ENCODE measurements at places on chromosomes 6 and 20.

GRCh38 chr6:64081453-64081852 is 445.9 kb downstream of the PHF3 start:
- no peak for DNase-seq

- DNase-seq, result no peak
Measured at GRCh38 chr6:17178754-17179529, 77.1 kb downstream of the STMND1 start.

- no peak for DNase-seq
Measured at GRCh38 chr6:49142421-49143151, 320.5 kb downstream of the MMUT start.

- no peak for DNase-seq
Measured at GRCh38 chr20:25525867-25526266, 59.5 kb downstream of the NINL start.

GRCh38 chr6:68760941-68761676 is 126.0 kb downstream of the ADGRB3 start:
- DNase-seq, result no peak

DNA sequence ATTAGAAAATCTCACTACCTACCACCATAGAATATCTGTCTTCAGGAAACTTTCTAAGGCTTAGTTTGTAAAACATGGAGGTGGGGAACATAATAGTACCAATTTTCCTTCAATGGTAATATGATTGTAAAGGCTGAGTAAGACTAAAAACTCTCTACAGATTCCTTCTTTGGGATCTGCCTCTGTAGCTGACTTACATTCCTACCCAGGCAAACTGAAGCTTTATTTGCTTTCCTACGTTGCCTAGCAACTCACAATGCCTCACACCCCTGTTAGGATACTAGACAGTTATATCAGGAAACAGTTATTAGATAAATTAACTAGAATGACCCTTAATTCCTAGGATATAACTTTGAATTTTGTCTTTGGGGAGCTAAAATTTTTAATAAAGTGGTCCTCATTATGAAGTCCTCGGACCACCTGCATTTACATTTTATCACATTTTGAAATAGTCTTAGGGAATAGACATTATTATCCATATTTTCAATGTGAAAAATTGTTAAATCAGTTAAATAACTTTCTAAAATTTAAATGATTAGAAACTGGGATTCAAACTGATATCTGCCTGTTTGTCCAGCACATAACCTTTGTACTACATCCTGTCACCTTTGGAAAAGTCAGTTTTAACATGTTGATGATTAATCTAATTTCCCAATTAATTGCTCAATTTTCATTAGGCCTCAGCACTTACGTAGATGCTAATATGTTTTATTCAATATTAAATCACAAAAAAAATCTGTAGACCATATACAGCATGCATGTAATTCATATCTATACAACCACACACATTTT is 591.4 kb downstream of the RNF144B start:
- DNase-seq, result no peak
